Osteoblast (primary cell): ENCODE measurements at places on chromosomes 1 and 21. TPM values are rescaled to one million over a fixed set of nuclear protein-coding genes. Genes with fewer than 3 reads are reported as not detected.

Gene MPL
- not detected in 2 replicates for total RNA-seq

Gene C1orf115
- total RNA-seq: 0.29 and 0.36 TPM in 2 replicates

Gene OBSCN
- 2.9 and 3.2 TPM in 2 replicates for total RNA-seq

DNA sequence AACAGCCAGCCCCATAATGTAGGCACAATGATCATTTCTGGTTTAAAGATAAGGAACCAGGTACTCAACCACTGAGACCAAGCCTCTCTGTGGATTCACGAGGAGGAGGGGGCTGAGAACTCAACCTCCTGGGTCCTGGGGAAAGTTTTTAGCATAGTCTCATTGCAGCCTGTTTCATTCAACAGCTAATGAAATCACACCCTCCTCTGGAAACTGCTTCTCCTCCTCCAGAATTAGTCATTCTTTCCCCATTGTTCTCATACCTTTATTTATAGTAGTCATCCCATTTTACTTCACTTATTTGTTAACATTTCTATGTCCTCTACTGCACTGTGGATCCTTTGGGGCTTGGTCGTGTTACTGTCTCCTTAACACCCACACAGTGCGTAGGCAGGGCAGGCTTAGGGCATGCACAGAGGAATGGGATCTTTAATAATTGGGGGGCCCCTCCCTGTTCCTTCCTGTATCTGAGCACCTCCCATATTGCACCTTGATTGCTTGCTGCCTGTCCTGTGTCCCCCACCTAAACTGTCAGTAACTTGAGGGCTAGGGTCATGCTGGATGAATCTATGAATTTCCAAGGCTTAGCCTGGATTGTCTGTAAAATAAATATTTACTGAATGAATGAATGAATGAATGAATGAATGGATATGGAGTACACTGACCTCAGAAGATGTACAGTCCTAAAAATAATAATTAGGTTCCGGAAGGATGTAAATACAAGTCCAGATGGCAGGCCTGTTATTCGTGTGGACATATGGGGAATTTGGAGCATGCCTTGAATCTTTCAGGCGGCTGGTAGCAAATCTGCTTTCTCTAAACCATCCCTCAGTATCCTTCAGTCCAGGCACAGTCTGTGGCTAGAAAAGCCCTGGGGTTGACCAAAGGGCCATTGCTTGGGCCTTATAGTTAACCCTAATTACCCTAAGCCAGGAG lies 153.8 kb upstream of the HMGB4 start:
- no peaks in the 10 kb centered on the region for H3K36me3 ChIP-seq
- DNase-seq: no peak
- no peaks in the 10 kb centered on the region for H3K4me1 ChIP-seq
- H3K27ac ChIP-seq: no peak overlapping the region

GRCh38 chr1:99516141-99516540 lies 129.8 kb upstream of the PALMD start:
- no peaks in the 10 kb centered on the region for H3K36me3 ChIP-seq
- no peaks in the 10 kb centered on the region for H3K27me3 ChIP-seq
- DNase-seq: no peak

Gene TNFRSF9
- total RNA-seq: under 0.01 TPM in 2 replicates

DNA sequence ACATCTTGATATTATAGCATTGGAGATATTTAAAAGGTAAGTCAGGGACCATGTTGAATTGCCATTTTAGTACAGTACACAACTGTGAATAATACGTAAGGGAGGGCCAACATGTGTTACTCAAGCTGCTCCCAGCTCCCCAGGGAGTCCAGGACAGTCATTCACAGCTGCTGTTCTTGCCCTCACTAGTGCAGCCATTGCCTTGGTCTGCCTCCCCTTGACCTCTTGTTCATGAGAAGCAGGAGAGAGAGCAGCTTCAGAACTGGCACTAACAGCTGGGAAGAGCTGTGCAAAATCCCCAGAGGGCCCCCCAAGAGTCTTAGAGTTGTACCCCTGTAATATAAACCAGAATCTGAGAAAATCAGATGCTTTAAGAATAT lies 16.4 kb downstream of the TCEANC2 start:
- H3K4me3 ChIP-seq: no peak overlapping the region
- H3K4me1 ChIP-seq: no peaks in the 10 kb centered on the region
- peaks cover 5% of the 10 kb centered on the region for H3K36me3 ChIP-seq
- no peaks in the 10 kb centered on the region for H3K27me3 ChIP-seq

DNA sequence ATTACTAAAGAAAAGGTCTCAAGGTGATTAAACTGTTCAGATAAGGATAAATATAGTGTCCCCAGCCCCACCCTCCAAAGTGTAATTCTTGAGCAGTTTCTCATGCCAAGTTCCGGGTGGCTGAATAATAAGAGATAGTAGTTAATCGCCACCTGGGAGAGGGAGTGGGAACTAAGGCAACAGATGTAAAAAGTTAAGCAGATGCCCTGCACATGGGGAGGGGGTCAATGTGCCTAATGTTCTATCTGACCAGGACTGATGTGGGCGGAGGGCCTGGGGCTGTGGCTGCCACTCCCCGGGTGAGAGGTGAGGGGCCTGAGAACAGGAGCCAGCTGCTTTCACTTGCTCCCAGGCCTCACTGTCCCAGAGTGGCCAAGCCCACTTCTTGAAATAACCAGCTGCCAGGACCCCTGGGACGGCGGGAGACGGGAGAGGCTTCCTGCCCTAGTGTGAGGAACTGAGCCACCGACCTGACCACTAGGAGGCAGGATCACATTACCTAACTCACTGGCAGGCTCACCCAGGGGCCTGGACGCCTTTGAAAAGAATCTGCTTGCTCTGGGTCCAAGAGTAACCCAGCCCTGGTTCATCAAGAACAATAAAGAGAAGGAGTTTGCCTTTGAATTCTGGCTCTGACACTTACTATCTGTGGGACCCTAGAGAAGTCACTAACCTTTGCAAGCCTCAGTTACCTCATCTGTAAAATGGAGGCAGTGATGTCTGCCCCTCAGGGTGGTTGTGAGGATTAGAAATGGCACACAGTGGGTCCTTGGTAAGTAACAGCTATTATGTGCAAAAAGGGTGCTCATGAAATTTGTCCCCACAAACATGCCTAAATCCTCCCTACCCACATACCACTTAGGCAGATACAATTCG lies 179.2 kb downstream of the ATG4C start:
- no peaks in the 10 kb centered on the region for H3K27me3 ChIP-seq
- peak; percentile 88 for DNase-seq
- H3K36me3 ChIP-seq: no peaks in the 10 kb centered on the region
- H3K4me3 ChIP-seq: no peak overlapping the region
- H3K4me1 ChIP-seq: no peaks in the 10 kb centered on the region
- H3K27ac ChIP-seq: no peak overlapping the region

- H3K27ac ChIP-seq: no peak overlapping the region
- no peak for DNase-seq
- peaks cover 22% of the 10 kb centered on the region for H3K36me3 ChIP-seq
- no peaks in the 10 kb centered on the region for H3K27me3 ChIP-seq
Observed at GRCh38 chr1:51933344-51933743, 54.8 kb upstream of the NRDC start.

Gene ZMYM1
- total RNA-seq: 13.4 and 17.7 TPM in 2 replicates

Gene C1orf167
- under 0.01 TPM in 1 of 2 replicates, not detected in the other for total RNA-seq

- DNase-seq: peak; percentile 46
- H3K4me3 ChIP-seq: no peak overlapping the region
- H3K4me1 ChIP-seq: peaks cover 28% of the 10 kb centered on the region
- H3K36me3 ChIP-seq: no peaks in the 10 kb centered on the region
- H3K27me3 ChIP-seq: no peaks in the 10 kb centered on the region
Observed at GRCh38 chr1:31299365-31299764, 2.5 kb downstream of the ZCCHC17 start.

DNA sequence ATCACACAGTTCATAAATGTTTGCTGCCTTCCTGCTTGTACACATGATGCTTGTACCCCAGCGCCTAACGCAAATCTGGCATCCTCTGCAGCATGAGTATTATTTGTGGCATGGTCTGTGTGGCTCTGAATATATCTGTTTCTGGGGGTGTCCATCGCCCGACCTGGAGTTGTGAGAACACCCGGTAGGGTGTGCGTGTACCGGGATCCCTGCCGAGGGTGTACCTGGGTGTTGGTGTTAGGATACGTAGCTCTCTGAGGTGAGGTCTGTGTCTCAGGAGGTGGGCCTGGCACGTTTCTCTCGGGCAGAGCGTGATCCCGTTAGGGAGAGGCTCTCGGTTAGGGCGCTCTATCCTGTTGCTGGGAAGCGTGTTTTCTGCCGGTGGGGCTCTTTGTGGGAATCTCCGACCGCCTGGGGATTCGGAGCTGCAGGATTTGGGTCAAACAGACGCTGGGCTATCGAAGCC lies 10.4 kb upstream of the CDC20 start:
- H3K36me3 ChIP-seq: no peaks in the 10 kb centered on the region
- peaks cover 18% of the 10 kb centered on the region for H3K27me3 ChIP-seq
- H3K4me3 ChIP-seq: peak overlapping the region; percentile 75
- peaks cover 14% of the 10 kb centered on the region for H3K4me1 ChIP-seq
- H3K27ac ChIP-seq: no peak overlapping the region

- no peaks in the 10 kb centered on the region for H3K4me1 ChIP-seq
- H3K27ac ChIP-seq: no peak overlapping the region
- no peaks in the 10 kb centered on the region for H3K27me3 ChIP-seq
- no peak overlapping the region for H3K4me3 ChIP-seq
- no peaks in the 10 kb centered on the region for H3K36me3 ChIP-seq
Observed at GRCh38 chr1:234246638-234247116, 126.6 kb upstream of the COA6 start.

Gene S100PBP
- 42.0 and 57.2 TPM in 2 replicates for total RNA-seq

GRCh38 chr1:53078333-53079101 lies 16.5 kb downstream of the PODN start:
- H3K27me3 ChIP-seq: no peaks in the 10 kb centered on the region
- no peak overlapping the region for H3K4me3 ChIP-seq
- no peak overlapping the region for H3K27ac ChIP-seq

Gene OR2L2
- under 0.01 TPM in 2 replicates for total RNA-seq

DNA sequence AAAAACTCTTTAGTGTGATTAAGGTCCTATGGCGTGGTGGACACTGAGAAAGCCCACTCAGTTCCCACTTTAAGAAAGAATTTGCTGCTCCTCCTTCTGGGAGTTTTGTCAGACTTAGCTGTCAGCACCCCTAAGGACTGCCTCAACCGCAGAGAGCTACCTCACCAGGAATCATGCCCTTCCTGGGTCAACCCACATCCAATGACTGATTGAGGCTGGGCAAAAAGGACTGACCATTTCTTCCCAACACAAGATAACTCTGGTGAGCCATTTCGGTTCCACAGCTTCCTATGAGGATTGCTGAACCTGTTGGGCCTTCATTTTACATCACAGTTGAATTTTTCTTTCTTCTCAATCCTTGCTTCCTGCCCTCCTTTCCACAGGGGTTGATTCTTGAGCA lies 197.9 kb downstream of the NCAM2 start:
- H3K4me3 ChIP-seq: no peak overlapping the region
- peaks cover 19% of the 10 kb centered on the region for H3K4me1 ChIP-seq
- no peaks in the 10 kb centered on the region for H3K27me3 ChIP-seq
- peak overlapping the region; percentile 57 for H3K27ac ChIP-seq
- DNase-seq: no peak
- no peaks in the 10 kb centered on the region for H3K36me3 ChIP-seq

Gene NTMT2
- total RNA-seq: not detected in 2 replicates

DNA sequence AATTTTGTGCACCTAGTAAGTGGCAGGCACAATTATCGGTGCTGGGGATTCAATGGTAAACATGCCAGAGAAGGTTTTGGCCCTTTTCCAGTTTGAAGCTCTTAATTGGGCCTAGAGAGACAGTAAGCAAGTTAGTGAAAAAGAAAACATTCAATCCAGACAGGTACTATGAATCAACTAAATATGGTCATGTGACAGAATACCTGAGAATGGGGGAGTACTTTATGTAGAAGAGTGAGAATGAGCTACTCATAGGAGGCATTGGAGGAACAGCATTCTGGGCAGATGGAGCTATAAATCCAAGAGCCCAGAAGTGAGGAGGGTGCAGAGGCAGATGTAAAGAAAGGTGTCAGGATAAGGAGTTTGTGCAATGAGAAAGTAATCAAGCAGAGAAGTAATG lies 1017.9 kb downstream of the ADGRL2 start:
- H3K27ac ChIP-seq: no peak overlapping the region
- no peak overlapping the region for H3K4me3 ChIP-seq
- DNase-seq: no peak
